NCI-H2227 treated with DMSO at 0.1 percent for 48 hours (cell line): ENCODE measurements at places on chromosomes 2 and 18.

- DNase-seq: no peak
Observed at GRCh38 chr2:235347691-235348090, 146.2 kb upstream of the AGAP1 start.

DNA sequence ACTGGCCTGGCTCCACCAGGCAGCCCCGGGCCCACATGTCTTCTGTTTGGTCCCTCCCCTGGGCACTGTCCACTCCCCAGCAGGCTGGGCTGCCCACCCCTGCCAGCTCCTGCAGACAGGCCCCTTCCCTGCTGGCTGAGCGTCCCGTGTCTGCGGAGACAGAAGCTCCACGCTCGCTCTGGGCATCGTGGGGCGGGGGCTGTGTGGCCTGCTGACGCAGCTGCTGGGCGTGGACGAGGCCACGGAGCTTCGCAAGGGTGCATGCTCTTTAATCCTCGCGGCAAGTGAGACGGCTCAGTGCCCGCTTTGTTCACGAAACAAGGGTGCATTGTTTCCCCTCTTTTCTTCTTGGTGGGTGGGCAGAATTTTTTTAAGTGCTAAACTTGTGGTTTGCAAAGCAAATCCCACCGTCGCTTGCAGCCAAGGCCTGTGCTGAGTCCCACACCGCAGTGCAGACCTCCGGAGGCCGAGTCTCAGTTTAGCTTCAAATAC, 132.8 kb upstream of the CTDP1 start:
- no peak for DNase-seq

- no peak for DNase-seq
Observed at GRCh38 chr2:54103454-54104314, 11.7 kb upstream of the ACYP2 start.

DNA sequence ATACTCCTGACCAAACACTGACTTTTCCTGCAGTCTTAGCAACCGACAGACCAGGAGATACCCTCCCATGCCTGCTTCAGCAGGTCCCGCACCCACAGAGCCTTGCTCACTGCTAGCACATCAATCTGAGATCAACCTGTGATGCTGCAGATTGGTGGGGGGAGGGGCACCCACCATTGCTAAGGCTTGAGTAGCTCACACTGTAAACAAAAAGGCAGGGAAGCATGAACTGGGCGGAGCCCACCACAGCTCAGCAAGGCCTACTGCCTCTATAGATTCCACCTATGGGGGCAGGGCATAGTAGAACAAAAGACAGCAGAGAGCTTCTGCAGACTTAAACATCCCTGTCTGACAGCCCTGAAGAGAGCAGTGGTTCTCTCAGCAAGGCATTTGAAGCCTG, 109.7 kb downstream of the SP100 start:
- DNase-seq: no peak
